ENCODE measurements at places on chromosomes 2 and 18.

- DNase-seq: no peak
Observed at GRCh38 chr2:237669628-237670392, 42.4 kb downstream of the LRRFIP1 start.

- DNase-seq: no peak
Observed at GRCh38 chr2:230053753-230054478, 14.8 kb downstream of the SLC16A14 start.

DNA sequence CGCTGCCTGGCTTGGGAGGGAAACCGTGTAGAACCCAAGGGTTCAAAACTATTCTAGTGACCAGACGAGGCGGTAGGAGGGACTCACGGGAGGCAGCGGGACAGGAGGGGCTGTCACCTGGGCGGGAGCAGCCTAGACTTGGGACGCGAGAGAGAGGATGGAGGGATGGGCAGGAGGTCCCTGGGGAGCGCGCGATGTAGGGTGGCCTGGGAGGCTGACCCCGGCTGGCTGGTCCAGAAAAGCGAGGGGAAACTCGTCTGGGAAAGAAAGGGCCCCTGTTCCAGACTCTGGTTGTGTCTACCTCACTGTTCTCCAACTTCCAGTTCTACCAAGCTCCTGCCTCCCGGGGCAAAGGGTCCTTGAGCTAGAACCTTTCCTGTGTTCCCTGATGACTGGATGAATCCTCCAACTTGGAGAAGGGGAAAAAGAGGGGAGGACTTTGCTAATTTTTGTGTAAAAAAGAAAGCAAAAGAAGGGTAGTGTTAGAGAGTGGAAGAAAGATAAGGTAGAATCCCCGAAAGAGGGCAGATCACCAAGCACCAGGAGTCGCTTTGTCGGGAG, 1.4 kb downstream of the DOK6 start:
- DNase-seq: no peak

- DNase-seq: no peak
Observed at GRCh38 chr2:14137643-14138042, 494.9 kb upstream of the LRATD1 start.
